Umbilical cord (tissue), 2 donors: ENCODE measurements at places on chromosomes 6 and 20.

GRCh38 chr20:58967652-58968429 is 13.2 kb upstream of the NELFCD start:
- DNase-seq = no peak

- DNase-seq = no peak
Measured at GRCh38 chr20:52209154-52209571, 17.6 kb upstream of the ZFP64 start.

GRCh38 chr6:54284161-54284860 is 23.9 kb upstream of the TINAG start:
- no peak for DNase-seq

- no peak for DNase-seq
Measured at GRCh38 chr6:142297996-142298753, 3.6 kb upstream of the ADGRG6 start.

- DNase-seq = no peak
Measured at GRCh38 chr6:118933855-118934460, 1.0 kb downstream of the MCM9 start.

DNA sequence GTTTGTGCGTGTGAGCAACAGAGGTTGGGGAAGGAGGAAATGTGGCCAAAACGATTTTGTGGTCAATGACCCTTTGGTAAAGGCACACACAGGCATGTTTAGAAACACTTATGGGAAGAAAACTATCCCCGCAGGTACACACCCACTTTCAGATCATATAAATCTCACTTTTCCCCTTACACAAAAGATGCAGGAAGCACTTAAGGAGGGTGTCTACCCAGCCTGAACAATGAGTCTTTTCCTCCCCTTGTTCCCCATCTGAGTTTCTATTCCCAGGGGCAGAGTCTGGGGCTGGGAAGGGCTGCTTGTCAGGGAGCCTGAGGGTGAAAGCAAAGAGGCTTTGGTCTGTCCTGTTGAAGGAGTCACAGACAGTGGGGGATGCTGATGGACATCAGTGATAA is 193.2 kb upstream of the SALL4 start:
- no peak for DNase-seq

- no peak for DNase-seq
Measured at GRCh38 chr6:14270925-14271788, 153.6 kb downstream of the CD83 start.

DNA sequence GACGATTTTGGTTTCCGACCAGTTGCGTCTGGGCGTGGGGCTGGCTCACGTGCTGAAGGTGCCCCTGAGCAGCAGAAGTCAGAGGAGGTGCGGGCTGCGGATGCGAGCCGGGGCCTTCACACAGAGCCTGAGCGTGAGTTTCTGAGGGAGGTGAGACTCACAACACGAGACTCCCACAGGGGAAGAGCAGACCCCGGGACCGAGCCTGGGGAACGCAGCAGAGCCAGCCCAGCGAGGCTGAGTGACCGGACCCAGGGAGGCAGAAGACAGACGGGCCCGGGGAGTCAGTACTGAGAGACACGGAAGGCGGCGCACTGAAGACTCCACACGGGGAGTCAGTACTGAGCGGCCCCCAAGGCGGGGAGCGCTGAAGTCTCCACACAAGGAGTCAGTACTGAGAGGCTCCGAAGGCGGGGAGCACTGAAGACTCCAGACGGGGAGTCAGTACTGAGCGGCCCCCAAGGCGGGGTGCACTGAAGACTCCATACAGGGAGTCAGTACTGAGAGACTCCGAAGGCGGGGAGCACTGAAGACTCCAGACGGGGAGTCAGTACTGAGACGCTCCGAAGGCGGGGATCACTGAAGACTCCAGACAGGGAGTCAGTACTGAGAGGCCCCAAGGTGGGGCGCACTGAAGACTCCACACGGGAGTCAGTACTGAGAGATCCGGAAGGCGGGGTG is 77.8 kb downstream of the DLL1 start:
- DNase-seq = no peak

- peak; percentile 28 for DNase-seq
Measured at GRCh38 chr6:8182902-8183665, 80.7 kb upstream of the EEF1E1 start.

- no peak for DNase-seq
Measured at GRCh38 chr20:25308083-25308491, 60.2 kb downstream of the PYGB start.

DNA sequence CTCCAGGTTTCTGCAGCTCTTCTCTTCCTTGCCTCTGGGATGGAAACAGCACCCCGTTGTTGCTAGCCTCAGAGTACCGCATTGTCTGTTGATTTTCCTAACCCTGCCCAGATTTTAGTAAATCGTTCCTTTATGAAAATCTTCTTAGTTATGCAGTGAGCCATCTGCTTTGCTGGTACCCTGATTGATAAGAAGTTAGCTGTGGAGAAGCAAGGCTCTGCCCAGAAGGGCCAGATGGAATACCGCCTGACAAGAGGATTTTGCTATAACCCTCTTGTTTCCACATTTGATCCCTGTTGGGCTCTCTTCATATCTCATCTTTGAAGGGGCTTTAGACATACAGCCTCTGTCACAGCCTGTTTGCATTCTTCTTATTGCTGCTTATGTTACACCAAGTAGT is 229.0 kb downstream of the CDKAL1 start:
- DNase-seq = peak; percentile 60

DNA sequence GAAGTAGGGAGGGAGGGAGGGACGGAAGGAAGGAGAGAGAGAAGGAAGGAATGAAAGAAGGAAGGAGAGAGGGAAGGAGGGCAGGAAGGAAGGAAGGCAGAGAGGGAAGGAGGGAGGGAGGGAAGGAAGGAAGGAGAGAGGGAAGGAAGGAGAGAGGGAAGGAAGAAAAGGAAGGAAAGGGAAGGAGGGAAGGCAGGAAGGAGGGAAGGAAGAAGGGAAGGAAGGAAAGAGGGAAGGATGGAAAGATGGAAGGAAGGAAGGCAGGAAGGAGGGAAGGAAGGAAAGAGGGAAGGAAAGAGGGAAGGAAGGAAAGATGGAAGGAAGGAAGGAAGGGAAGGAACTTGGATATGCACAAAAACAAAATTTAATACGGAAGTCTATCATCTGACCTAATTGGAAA is 844.5 kb upstream of the DEFB115 start:
- DNase-seq = no peak

DNA sequence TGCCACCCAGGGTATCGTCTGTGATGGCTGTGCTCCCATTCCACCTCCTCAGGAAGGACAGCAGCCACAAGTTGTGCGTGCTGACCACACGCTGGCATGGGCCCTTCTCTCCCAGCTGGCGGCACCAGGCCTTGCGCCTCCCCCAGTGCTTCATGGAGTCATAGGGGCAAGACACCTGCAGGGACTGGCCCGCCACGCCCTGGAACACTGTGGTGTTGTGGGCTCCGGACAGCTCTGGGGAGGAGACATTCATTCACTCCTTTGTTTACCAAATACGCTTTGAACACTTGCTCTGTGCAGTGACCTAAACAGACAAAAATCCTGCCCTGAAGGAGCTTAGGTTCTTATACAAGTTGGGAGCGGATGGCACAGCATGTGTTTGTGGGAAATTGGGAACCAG is 1.5 kb downstream of the TREM2 start:
- no peak for DNase-seq
